ENCODE measurements at places on chromosomes 5 and 9. TPM values are rescaled to one million over a fixed set of nuclear protein-coding genes. Genes with fewer than 3 reads are reported as not detected.

The PTPRD gene
- total RNA-seq = 13.3 TPM

DNA sequence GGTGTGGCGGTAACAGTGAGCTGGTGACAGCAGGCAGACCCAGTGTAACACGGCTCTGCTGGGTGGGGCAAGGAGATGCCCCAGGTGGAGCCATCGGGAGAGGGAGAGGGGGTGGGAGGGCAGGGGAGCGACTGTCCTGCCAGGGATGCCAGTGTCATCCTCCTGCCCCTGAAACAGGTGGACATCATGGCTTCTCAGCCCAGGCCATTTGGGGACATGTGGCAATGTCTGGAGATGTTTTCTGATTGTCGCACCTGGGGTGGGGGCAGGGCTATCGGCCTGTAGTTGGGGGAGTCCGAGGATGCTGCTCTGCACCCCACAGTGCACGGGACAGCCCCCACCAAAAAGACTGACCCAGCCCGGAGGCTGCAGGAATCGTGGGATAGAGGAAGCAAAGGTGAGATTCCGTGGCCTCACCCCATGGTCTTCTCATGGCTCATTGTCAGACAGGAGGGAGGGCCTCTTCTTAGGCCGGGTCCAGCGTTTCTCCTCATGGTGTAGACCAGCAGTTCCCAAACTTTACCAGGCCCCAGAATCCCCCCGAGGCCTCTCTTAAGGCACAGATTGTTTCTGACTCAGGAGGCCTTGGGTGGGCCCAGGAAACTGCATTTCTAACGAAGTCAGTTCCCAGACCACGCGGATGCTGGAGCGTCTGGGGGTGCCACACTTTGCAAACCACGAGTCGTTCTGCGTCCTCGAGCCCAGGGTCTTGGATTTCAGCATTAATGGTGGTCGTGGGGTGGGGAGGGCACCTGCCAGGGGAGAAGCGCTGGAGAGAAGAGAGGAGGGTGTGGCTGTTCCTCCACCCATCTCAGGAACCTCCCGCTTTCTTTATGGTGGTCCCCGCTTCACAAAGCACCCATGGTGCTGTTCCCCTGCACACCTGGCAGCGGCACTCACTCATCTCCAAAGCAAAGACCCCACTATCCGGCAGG is 11.0 kb downstream of the COL5A1 start:
- DNase-seq = no peak

The TEK gene
- 21.1 TPM for total RNA-seq

- DNase-seq = no peak
These were observed 3.7 kb downstream of the C9orf50 start for GRCh38 chr9:129617167-129617566.

DNA sequence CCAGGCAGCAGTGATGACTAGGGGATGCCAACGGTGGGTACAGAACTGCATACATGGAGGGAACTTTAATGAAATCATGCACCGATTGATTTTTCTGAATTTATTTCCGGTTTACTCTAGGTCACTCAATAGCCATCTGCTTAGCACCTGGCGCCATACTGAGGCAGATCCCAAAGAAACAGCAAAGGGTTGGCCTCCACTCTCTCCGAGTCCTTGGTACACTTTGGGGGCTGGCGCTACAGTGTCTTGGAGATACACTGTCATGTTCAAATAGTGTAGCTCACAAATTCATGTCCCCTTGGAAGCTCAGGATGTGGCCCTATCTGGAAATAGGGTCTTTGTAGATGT is 116.3 kb downstream of the BOD1 start:
- no peak for DNase-seq

DNA sequence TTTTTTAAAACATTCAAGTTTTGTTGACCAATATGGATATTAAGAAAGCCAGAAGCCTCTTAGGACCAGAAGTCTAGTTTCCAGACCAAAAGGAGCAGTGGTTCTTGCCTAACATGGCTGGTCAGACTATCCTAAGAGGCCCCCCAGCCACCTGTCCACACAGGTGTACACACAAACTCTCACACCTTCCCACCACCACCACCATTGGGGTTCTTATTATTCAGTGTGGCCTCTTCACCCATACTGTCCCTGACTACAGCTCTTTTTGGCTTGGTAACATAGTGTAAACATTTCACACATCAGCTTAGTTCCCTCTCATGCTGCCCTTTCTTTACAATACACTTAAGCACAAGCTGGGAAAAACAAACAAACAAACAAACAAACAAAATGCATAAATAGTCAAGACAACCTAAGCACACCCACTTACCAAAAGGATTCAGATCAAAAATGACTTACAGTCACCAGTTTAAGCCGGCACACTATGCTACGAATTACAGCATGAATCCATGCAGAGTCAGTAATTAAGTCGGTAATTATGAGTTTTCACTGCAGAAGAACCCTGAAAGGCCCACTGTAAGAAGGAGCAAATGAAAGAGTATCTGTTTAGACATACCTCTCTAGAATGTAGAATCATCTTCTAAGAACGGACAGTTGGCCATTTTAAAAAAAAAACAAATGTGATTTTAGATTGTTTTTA is 9.5 kb downstream of the LHFPL2 start:
- DNase-seq = no peak

The EIF4E1B gene
- total RNA-seq = not detected

The PCDH1 gene
- total RNA-seq = 21.0 TPM

The LHX3 gene
- total RNA-seq = not detected

- DNase-seq = no peak
These were observed 129.1 kb upstream of the PIK3R1 start for GRCh38 chr5:68086439-68086838.

- DNase-seq = no peak
These were observed 7.5 kb downstream of the NDST1 start for GRCh38 chr5:150515446-150515845.

DNA sequence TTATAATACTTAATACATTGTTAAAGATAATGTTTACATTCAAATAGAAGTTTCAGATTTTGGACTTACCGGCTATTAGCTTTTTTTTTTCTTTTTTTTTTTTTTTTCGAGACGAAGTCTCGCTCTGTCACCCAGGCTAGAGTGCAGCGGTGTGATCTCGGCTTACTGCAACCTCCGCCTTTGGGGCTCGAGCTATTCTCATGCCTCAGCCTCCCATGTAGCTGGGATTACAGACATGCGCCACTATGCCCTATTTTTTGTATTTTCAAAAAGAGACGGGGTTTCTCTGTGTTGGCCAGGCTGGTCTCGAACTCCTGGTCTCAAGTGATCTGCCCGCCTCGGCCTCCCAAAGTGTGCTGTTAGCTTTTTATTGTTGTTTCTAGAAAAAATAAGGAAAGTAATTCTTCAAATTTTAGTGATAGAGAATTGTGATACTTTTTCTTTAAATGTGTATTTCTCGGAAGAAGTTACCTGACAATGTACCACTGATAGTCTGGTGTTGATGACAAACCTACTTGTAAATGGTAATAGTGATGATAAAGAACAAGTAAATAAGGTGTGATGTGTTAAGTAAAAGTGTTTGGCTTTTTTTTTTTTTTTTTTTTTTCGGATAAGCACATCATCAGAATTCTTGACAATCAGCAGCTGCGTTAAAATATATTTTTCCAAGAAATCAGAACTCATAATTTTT is 2.7 kb downstream of the CDC42SE2 start:
- DNase-seq = no peak

Measured in Right ventricle myocardium inferior (tissue), 1 donor.